CMK (cell line): ENCODE measurements at places on chromosomes 4 and X.

DNA sequence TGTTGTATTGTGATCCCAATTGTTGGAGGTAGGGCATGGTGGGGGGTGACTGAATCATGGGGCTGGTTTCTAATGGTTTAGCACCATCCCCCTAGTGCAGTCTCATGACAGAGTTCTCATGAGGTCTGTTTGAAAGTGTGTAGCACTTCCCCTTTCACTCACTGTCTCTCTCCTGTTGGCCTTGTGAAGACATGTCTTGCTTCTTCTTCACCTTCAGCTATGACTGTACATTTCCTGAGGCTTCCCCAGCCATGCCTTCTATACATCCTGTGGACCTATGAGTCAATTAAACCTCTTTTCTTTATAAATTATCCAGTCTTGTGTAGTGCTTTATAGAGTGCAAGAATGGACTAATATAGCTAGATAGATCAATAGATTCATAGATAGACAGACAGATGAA is 230.0 kb downstream of the MAGEE1 start:
- DNase-seq, result no peak

GRCh38 chr4:81466841-81467671 is 4.7 kb downstream of the RASGEF1B start:
- DNase-seq, result peak; percentile 36

DNA sequence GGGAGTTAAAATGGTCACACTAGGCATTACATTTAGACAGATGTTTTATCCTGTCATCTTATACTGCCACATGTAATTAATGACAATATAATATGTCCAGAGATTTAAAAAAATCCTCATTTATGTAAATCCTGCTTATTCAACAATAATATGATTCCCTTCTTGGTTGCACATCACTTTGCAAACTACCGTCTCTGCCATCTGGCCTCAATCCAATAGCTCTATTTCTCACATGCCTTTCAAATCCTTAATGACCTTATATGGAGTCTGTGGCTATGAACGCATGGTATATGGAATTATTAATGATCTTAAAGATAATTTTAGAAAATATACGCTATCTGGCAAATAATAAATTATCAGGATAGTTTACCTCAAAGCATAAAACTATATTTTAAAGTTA is 144.5 kb downstream of the NPNT start:
- DNase-seq, result no peak

GRCh38 chrX:45773572-45773971 is 572.9 kb upstream of the DIPK2B start:
- no peak for DNase-seq

DNA sequence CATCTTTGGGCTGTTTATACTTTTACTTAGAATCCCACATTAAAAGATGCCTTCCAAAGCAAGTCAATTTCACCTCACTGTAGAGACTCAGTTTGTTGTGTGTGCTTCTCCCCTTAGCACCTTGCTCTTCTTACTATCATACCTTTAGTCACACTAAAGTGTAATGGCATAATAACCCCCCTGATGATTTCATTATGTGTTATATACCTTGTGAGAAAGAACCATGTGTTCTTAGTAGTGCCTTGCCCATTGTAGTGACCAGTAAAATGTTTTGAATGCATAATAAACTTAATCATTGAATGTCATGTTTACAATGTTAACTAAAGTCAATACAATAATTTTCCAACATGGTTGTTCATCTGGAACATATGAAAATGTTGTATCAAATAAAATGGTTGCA is 1621.9 kb downstream of the PCDH7 start:
- DNase-seq, result no peak

- DNase-seq, result no peak
Measured at GRCh38 chr4:122821092-122821491, 5.5 kb upstream of the FGF2 start.

- no peak for DNase-seq
Measured at GRCh38 chr4:85761803-85762528, 287.0 kb downstream of the ARHGAP24 start.

DNA sequence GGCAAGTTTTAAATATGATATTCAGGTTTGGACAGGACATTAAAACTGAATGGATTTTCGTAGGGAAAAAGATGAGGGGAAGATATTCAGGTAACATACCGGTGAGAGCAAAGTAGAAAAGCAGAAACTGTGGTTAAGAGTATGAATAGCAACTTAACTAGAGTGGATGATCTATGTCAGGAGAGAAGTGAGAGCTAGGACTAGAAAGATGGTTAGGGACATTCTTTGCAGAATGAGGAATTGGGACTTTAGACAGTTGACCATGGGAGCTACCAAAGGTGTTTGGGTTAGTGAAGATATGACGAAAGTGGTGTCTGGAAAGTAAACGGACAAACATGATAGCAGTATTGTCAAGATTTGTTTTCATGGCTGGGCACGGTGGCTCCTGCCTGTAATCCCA is 45.2 kb downstream of the ANXA5 start:
- DNase-seq, result no peak

DNA sequence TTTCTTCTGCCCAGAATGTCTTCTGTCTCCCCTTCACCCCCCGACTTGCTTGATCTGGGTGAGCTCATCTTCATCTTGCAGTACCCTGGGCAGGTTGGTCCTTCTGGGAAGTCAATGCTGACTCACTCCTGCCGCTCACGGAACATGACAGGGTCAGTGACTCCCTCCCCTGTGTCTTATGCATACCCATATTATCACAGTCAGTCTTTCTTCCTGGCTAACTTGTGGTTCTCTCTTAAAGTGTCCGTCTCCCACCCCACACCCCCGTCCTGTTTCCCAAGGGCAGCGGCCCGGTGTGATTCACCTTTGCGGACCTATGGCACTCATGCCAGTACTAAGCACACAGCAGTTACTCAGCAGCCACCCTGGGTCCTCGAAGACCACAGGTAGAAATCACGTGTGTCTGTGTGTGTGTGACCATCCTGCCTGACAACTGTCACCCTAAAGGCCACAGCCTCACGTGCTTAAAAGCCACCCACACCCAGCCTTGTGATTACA is 17.7 kb downstream of the IQSEC2 start:
- no peak for DNase-seq

GRCh38 chr4:109631532-109632108 is 71.6 kb downstream of the MCUB start:
- DNase-seq, result no peak

DNA sequence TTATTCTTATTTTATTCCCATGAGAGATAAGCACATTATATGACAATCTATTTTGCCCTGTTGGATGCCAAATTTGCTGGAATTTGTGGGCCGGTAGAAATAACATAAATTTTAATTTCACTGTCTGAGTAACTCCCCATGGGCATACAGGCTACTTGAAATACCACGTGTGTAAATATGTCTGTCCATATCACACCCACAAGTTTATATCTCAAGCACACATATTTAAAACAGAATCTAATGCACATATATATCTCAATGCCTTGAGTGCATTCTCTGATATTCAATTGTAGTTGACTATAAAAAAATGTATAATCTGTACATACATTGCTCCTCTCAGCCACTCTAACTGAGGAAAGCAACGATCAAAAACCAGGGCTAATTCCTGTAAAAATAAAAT is 51.2 kb downstream of the PPARGC1A start:
- no peak for DNase-seq

GRCh38 chr4:185071236-185071811 is 53.0 kb downstream of the HELT start:
- DNase-seq, result no peak

- DNase-seq, result no peak
Measured at GRCh38 chrX:16028576-16028975, 94.8 kb upstream of the GRPR start.

- no peak for DNase-seq
Measured at GRCh38 chr4:8473920-8474590, 33.5 kb downstream of the TRMT44 start.

GRCh38 chr4:146146918-146147317 is 28.6 kb upstream of the LSM6 start:
- DNase-seq, result no peak

DNA sequence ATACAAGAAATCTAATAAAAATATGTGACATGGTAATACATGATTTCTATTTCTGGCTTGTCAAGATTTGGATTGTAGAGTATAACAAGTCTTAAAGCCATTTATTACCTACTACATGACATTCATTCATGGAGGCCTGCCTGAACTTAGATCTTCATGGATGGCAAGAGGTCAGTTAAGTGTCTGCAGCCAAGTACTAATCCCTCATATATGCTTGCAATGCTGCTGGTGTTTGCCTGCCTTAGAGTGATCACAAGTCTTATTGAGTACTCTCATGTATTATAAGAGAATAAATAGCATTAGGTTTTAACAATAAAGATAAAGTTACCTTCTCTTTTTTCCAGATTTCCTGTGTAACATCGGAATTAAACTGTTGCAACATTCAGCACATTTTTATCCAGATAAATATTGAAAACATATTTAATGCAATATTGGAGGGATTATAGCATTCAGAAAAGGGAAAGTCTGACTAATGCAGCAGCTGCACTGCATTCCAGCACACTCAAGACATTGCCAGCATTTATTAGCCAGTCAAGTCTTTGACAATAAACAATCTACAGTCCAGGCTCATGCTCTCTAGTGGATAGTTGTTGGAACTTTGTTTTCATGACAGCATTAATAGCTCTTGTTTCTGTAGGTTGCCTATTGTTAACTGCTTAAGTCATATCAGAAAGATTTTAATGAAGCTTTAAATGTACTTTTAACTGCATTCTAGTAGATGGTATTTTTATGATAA is 737.1 kb downstream of the FAT4 start:
- DNase-seq, result no peak
